ENCODE measurements at places on chromosomes 12 and 14.

- no peak for DNase-seq
These were observed 159.6 kb upstream of the RTL1 start for GRCh38 chr14:101063121-101063520.

DNA sequence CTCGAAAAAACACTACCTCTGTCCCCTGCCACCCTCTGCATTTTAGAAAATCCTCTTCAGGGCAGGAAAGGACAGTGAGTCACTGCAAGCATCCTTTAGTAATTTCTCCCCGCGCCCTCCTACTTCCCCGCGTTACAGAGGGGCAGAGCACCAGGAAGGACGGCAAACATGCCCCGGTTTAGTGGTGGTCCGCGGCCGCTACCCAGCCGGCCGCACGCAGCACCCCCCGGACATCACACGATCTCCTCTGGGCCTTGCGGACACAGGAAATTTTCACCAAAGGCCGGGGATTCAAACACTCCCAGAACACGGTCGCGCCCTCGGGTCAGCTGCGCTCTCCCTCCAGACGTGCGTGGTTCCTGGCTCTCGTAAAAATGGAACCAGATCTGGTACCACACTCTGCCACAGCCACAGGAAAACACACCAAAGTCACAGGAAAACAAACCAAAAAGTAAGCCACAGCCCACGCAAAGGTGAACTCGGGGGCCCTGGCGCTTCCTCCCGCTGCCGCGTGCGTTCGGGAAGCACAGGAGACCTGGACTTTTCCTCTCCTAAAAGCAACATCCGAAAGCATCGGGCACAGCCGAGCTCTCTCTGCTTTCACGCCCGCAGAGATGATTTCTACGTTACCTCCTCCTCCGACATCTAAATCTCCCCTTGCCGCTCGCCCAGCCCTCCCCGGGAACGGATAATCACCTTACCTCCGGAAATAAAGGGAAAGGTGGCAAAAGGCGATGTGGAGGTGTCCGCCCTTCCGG is 839 bp downstream of the SLC38A1 start:
- peak; percentile 27 for DNase-seq

DNA sequence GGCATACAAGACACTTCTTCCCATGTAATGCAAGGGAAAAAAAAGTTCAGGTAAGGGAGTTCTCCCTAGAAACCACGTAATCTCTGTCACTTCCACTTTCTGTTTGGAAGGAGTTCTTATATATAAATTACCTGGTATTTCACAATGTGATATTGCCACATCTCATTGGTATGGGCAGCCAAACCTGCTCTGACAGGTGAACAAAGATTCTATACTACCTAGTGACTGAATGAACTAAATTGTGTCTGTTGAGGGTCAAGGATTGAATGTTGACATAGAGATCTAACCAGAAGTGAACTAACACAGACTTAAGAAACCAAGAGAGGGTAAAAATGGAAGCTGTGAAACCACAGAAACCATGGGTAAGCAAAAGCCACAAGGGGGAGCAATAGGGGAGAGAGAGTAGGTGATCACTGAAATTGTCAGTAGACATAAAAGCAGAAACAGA is 161.3 kb downstream of the RPL10L start:
- DNase-seq: no peak

DNA sequence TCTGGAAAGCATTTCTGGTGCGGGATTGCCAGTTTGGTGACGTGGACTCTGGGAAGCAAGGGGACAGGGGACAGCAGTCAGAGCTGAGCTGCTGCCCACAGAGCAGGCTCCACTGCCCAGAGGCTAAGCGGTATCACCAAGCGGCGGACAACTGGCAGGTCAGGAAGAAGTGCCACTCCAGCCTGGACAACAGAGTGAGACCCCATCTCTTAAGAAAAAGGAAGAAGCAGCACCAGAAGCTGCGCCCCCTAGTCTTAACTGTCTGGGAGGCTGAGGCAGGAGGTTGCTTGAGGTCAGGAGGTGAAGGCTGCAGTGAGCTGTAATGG is 31.8 kb upstream of the MMP17 start:
- no peak for DNase-seq

DNA sequence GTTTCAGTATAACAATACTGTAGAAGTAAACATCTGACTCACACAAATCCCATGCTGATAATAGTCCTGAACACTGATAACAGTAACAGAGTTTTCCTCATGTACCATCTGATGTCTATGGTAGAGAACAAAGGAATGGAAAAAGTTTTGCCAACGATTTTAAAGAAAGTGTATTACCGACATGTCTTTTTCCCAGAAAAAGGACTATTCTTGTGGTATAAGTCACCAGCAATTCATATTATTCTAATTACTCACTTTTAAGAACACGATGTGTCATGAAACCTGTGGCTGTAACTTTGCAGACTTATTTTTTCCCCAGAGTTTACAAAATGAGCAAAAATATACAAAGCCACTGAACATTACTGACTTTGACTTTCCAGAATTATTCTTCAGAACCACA is 40.1 kb upstream of the DCN start:
- no peak for DNase-seq

- no peak for DNase-seq
These were observed 168.3 kb downstream of the RMST start for GRCh38 chr12:97630875-97631274.

Measured in cerebellum (tissue), 4 donors.